ENCODE measurements at places on chromosomes 2 and 18.

GRCh38 chr2:159882130-159882745, 84.2 kb upstream of the CD302 start:
- no peak for DNase-seq

- DNase-seq = no peak
Measured at GRCh38 chr2:15825276-15825980, 114.9 kb upstream of the MYCN start.

DNA sequence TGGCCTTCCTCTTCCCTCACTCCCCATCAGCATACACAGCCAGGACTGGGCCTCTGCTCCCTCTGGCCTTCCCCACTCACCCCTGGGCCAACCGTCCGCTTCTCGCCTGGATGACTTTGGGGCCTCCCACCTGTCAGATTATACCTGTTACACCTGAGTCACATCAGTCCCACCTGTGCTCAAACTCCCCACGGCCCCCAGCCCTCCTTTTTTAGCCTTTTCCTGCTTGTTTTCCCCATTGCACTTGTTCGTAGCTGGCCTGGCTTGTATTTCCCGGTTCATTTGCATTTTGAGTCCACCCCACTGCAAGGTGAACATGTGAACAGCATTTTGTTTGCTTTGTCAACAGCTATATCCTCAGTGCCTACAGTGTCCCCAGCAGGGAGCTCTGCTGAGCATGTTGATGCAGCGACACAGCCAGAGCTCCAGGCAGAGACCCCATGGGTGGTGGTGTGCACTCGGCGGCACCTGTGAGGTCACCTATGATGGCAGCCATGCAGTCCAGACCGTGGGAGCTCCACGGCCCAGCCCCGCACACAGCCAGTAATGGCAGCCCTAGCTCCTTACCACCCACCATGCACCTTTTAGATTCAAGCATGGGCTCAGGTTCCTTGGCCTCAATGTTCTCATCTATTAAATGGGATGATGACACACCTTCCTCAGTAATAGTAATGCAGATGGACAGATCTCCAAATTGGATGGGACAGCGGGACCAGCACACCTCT, 276.4 kb upstream of the HS6ST1 start:
- DNase-seq = peak; percentile 30

GRCh38 chr2:233081731-233082221, 21.6 kb downstream of the INPP5D start:
- DNase-seq = no peak

GRCh38 chr2:286774-287392, 1.0 kb downstream of the ALKAL2 start:
- no peak for DNase-seq

All from right renal pelvis (tissue), 4 donors.